LoVo (cell line): ENCODE measurements at places on chromosomes 4 and X.

GRCh38 chr4:33080275-33080674 lies 2360.1 kb downstream of the PCDH7 start:
- DNase-seq, result no peak

GRCh38 chr4:75542824-75543223 lies 13.0 kb upstream of the ODAPH start:
- DNase-seq, result peak; percentile 15

DNA sequence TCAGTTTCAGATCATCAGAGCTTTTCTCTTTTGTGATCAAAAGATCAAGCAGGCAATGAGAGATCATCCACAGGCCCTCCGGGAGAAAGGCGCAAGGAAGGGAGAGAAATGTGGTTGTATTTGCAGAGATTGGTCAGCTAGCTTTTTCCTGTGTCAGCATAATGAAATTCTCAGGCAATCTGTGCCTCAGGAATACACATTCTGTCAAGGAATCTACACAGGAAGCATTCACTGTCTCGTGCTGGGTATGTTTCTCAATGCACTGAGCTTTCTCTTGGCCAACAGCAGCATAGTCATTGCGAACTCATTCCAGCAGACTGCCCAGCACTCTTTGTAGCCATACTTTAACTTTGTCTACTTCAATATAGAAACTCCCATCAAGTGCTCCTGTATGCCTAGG lies 413.7 kb downstream of the PPP3CA start:
- DNase-seq, result no peak

DNA sequence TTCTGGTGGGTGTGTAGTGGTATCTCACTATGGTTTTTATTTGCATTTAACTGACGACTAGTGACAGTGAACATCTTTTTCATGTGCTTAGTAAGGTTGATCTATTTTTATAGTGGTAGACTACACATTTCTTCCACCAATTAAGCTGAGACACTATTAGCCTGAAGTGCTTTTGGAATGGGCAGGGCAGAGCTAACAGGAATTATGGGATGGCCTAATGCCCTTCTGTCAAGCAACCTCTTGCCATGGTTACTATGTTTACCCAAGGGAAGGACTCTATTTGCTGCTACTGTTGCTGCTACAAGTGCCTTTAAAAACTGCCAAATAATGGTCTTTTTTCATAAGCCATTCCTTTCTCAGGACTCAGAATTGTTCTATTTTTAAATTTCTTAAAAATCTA lies 676.7 kb upstream of the ACTRT1 start:
- DNase-seq, result no peak

GRCh38 chrX:38484607-38485498 lies 76.5 kb upstream of the TSPAN7 start:
- no peak for DNase-seq

GRCh38 chr4:62791386-62791785 lies 1591.3 kb downstream of the ADGRL3 start:
- DNase-seq, result no peak
